Stimulated activated naive B cell treated with anti-CD40 and anti-IgM and Interleukin-4, amounts not matched to agents 10 μg/mL and 1 μg/mL and 100 μg/mL, for 72 hours (primary cell): ENCODE measurements at places on chromosomes 1 and 21.

DNA sequence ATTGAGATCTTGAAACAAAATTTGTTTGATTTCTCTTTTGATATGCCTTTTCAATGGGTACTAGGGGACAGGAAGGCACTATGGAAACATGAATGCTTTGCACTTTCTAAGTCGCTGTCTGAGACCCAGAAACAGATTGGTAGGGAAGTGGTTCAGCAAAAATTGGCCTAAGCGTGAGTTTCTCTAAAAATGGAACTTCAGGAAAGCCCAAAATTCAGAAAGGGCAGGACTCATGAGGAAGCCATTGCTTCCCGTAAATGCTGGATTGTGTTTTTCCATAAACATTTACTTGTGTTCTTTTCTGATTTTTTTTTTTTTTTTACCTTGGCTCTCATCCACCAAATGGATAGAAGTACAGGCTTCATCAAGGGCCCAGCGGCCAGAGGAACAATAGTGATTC lies 123.7 kb upstream of the ATP1B1 start:
- DNase-seq = no peak

DNA sequence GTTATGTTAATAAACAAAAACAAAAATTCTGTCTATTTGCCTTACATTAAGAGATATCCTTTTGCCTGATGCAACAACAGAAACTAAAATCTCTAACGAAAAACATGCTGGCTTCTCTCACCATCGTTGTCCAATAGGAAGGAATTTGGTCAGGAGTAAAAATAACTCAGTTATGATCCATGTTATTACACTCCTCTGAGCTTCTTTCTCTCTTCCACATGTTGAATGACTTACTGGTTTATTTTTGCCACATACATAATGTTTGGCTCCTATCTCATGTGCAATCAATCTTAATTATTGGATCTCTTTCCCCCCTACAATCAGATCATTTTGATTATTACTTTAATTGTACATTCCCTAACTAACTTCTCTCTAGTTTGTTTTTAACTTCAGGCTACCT lies 688.4 kb downstream of the USP25 start:
- DNase-seq = no peak

DNA sequence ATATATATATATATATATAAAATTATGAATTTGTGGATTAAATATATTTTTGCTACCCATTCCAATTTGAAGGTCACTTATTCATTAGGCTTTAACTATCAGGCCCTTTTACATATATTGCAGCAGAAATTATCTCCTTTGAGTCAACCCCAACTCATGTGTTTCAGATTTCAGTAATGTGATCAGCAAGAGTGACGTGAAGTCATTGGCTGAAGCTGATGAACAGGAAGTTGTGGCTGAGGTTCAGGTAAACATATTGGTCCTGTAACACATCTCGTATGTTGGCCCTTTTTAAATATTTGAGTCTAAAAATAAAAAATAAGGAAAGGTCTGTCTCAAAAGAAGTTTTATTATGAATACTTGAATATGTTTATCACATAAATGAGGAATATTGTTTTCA lies 8.5 kb downstream of the VPS45 start:
- no peak for DNase-seq

DNA sequence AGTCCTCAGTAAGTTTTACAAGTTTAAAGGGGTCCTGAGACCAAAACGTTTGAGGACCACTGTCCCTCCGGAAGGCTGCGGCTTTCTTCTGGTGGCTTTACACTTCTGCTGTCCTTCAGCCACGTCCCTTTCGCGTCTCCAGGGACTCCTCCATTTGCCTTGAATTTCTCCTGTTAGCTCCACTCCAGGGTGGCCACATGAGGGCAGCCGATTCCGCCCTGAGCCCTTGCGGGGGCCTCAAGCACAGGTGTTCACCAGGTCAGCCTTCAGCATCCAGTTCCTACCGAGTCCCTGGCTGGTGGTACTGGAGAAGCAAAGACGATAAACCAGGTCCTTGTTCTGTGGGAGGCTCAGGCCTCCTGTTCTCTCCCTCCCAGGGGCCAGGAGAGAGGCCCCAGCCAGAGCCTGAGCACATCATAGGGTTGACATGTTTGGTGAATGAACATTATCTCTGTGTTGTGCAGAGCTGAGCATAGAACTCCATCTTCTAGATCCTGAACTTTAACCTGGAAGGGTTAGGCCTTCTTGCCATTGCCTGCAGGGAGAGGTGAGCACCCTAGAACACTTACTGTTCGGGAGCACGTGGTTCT lies 27.4 kb upstream of the COQ8A start:
- peak; percentile 39 for DNase-seq

GRCh38 chr1:68917456-68917855 lies 420.6 kb upstream of the DEPDC1 start:
- DNase-seq = no peak

GRCh38 chr1:3745590-3746381 lies 6.5 kb upstream of the CCDC27 start:
- no peak for DNase-seq

DNA sequence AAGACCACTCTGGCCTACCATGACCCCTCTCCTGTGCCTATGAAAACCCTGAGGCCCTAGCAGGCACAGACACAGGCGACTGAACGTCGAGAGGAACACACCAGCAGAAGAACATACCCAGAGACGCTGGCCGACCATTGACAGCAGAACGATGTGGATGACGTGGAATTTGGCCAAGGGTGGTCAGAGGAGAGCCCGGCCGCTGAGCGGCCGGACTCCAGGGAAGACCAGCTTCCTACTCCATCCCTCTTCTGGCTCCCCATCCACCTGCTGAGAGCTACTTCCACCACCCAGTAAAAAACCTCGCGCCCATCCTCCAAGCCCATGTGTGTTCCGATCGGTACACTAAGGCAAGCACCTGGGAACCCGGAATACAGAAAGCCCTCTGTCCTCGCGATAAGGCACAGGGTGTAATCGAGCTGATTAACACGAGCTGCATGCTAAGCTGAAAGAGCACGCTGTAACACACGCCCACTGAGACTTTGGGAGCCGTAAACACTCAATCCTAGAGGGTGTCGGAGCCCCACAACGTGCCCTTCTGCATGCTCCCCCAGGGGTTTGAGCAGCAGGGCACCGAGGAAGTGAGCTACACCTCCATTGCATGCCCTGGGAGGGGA lies 150.3 kb downstream of the CENPF start:
- no peak for DNase-seq

GRCh38 chr1:168164771-168165170 lies 14.0 kb upstream of the TIPRL start:
- no peak for DNase-seq

- DNase-seq = no peak
Observed at GRCh38 chr1:162421258-162422164, 9.6 kb upstream of the SH2D1B start.

DNA sequence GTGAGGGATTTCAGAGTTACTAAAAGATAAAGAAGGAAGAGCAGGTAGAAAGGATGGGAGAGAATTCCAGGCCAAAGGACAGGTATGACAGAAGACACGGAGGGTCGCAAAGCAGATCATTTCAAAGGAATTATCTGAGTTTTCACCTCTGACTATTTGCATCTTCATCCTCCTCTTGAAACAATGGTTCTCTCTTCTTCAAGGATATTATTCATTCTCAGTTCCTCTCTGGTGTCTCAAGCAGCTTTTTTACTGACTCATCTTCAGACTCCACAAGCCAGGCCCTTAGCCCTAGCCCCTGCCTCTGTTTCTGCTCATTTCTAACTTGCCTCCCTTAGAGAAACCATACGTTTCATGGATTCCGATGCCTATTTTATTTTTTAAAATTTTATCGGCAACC lies 15.0 kb downstream of the DDX59 start:
- DNase-seq = no peak

DNA sequence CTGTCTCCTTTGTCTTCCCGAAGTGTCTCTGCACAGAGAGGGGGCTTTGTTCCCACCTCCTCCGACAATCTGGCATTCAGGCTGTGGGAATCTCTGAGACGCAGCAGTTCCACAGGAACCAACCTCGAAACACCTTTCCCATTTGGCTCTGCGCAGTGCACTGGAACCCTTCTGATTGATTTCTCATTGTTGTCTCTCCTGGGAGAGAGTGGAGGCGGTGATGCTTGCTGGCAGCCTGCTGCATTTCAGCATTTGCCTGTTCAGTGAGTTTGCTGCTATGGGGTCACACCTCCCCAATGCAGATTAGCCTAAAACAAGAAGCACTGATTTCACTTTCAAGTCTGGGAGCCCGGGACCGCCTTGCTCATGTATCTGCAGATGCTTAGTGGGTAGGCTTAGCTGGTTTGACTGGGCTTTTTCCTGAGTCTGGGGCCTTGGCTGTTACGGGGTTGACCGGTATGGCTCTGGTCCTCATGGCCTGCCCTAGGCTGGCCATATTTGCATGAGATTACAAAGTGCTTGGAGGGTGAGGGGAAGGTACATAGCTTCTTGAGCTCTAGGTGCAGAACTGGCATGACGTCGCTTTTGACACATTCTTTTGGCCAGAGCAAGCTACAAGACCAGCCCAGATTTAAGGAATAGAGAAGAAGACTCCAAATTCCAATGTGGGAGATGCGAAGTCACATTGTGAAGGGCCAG lies 695.3 kb downstream of the PTPRU start:
- DNase-seq = no peak

- no peak for DNase-seq
Observed at GRCh38 chr1:212727386-212728181, 27.9 kb upstream of the BATF3 start.
